Neuronal stem cell (in vitro differentiated cells): ENCODE measurements at places on chromosomes 4 and X.

DNA sequence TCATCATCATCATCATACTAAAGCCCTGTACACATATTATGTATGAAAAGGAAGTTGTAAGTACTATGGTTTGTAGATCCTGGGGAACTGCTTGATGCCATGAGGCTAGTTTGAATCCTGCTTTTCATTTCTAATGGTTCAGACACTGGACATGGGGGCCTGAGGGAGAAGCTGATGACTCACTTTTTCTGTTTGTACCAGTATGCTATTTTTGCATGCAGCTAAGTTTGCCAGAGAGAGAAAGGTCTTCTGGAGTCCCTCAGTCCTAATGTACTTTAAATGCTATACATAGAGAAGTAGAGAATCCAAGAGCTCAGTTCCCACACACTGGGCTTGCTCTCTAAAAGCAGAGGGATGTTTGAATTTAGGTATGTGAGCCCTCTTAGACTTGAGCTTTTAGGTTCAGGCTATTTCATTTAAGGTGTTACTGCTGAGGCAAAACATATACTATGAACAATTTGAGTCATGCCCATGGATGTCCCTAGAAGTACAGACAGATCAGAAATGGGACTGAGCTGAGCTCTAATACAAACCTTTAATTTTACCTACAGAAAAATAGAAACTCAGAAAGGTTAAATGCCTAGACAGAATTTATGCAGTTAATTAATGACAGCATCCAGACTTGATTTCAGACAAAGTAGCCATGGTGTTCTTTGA, 17.6 kb upstream of the HS3ST1 start:
- no peak for DNase-seq

- no peak for DNase-seq
These were observed 120.9 kb downstream of the ARHGEF9 start for GRCh38 chrX:63664083-63664482.

GRCh38 chr4:72397314-72397713, 171.7 kb downstream of the ADAMTS3 start:
- DNase-seq, result no peak

DNA sequence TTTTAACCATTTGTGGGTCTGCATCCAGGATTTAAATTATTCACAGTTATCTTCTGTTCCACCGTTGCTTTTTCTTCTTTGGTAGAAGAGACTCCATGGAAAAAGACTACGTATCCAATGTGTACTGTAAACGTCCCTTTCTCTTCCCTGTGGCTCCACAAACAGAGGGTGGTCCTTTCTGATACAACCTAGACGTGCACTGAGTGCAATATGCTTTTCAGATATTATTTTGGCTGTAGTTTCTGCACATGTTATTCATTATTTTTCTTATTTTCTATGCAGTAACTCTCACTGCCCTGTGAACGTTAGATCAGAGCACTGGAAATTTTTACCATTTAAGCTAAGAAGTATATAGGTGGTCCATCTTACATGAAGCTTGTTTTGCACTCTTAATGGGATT, 72.7 kb downstream of the SHISA3 start:
- no peak for DNase-seq

GRCh38 chr4:120139392-120139791, 72.7 kb upstream of the MAD2L1 start:
- DNase-seq, result no peak

GRCh38 chr4:139849219-139849618, 183.6 kb downstream of the MGST2 start:
- no peak for DNase-seq

DNA sequence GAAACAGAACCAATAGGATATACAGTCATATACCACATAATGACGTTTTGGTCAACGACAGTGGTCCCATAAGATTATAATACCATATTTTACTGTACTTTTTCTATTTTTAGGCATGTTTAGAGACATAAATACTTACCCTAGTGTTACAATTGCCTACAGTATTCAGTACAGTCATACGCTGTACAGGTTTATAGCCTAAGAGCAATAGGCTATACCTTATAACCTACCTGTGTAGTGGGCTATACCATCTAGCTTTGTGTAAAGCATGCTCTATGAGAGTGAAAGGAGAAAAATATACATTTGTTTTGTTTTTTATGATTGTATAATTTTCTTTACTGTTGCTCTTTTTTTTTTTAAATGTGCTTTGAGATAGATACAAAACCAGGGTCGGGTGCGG, 52.0 kb upstream of the PABPC1L2A start:
- DNase-seq, result no peak
